Mucosa of descending colon (tissue), 3 donors: ENCODE measurements at places on chromosomes 7 and 10.

GRCh38 chr10:86598151-86598550 is 56.2 kb upstream of the OPN4 start:
- DNase-seq: no peak

GRCh38 chr10:118531105-118531852 is 64.2 kb downstream of the PRLHR start:
- no peak for DNase-seq

DNA sequence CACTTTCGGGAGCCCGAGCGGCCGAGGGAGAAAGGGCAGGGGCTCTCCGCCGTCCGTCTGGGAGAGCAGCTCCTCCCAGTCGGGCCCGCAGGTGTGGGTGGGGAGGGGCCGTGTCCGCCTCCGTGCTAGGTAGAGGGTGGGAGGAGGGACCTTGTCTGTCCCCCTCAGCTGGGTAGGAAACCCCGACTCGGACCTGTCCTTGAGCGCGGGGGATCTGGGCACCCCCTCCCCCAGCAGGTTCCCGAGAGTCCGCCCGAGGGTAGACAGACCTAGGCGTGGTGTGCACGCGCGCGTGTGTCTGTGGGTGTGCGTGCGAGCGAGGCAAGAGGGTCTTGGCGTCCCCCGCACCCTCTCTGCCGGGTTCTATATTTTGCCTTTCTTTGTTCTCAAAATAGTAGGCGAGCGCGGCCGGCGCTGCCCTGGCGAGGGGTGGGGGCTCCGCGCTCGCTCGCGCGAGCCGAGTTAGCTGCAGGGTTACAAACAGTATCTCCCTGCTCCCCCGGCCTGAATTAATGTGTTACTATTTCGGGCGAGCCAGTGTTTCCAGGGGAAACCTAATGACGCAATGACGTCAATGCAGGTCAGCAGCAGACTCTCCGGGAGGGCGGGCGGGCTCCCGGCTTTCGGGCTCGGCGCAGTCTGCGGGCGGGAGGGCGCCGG is 73.9 kb upstream of the LEP start:
- DNase-seq: no peak

GRCh38 chr10:133418289-133418993 is 6.0 kb downstream of the SPRN start:
- no peak for DNase-seq

- DNase-seq: no peak
Observed at GRCh38 chr7:151517601-151518104, 2.0 kb downstream of the RHEB start.

GRCh38 chr10:75763652-75764051 is 332.2 kb downstream of the LRMDA start:
- no peak for DNase-seq

DNA sequence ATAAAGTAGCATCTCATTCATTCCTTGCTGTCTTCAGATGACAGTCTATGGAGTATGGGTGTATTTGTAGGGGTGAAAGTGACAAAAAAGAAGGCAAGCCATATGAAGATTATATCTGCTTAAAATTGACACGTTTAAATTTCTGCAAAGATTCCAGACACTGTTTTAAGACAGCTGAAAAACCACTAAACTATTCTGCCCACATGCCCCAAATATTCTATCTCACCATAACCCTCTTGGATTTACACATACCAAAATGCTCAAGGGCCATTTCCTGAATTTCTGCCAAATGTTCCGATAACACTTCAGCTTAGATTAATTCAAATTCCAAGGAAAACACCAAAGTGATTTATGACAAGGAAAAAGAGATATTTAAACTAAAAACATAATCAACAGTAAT is 99.9 kb upstream of the IL6 start:
- DNase-seq: no peak

DNA sequence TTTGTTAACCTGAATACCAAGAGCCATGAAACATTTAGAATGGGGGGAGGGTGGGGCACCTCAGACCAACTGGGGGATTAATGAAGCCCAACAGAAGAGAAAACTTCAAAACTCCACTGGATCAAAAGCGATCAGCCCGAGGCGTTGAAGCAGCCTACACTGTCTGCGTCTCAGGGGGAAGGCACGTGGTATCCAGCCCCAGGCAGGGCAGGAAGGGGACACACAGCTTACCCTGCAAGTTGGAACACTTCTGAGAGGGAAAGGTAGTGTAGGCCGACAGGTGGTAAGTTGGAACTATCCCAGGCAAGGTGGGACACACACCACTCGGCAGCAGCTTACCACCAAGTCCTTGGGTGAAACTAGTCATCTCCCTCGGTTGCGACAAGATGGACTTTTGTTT is 102.9 kb downstream of the TAX1BP1 start:
- DNase-seq: no peak

DNA sequence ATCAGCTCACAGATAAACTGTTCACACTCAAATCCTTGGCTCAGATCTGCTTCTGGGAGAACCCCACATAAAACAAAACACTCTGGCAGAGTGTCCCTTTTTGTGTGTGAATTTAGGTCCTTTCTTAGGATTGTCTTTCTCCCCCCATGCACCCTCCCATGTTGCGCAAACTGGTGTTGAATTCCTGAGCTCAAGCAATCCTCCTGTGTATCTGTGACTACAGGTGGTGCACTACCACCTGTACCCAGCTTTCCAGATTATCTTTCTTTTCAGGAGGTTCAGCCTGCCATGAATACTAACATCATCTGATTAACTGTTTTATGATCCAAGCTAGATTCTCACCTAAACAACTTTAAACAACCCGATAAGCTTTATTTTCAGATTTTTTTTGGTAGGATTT is 177.6 kb upstream of the CSTF2T start:
- no peak for DNase-seq

GRCh38 chr10:126459878-126460481 is 71.7 kb upstream of the ADAM12 start:
- no peak for DNase-seq

DNA sequence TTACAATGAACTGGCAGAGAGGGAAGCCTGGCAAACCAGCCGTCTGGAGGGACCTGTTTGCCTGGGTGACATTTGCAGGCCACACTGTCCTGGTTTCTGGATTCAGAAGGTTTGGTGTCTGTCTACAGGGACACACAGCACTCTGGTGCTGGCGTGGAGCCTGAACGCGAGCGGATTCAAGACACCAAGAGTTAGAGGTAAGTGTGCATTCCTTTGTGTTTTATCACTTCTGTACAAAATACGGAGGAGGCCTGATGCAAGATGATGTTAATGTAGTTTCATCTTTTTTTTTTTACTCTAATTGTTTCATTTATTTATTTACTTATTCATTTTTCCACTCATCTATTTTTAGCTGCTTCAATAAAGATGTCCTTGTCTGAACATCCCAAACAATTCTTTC is 485.3 kb upstream of the ADARB2 start:
- no peak for DNase-seq

- no peak for DNase-seq
Observed at GRCh38 chr10:43026039-43026973, 50.6 kb upstream of the RET start.

- DNase-seq: no peak
Observed at GRCh38 chr10:97673736-97674525, 13.1 kb downstream of the AVPI1 start.

DNA sequence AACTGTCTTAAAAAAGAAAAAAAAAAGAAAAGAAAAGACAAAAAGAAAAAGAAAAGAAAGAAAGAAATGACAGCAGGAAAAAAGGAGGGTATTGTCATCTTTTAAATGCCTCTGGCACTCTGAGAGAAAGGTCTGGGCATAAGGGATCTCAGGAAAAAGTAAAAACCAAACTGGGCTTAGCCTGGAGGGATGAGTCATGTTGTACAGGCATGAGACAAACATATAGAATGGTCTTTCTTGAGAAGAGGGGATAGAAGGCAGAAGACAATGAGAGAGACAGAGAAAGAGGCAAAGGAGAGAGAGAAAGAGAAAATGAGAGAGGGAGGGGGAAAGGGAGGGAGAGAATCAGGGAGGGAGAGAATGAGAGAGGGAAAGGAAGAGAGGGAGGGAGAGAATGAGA is 32.3 kb upstream of the KCNMA1 start:
- no peak for DNase-seq
